ENCODE measurements at places on chromosomes 3 and 15.

DNA sequence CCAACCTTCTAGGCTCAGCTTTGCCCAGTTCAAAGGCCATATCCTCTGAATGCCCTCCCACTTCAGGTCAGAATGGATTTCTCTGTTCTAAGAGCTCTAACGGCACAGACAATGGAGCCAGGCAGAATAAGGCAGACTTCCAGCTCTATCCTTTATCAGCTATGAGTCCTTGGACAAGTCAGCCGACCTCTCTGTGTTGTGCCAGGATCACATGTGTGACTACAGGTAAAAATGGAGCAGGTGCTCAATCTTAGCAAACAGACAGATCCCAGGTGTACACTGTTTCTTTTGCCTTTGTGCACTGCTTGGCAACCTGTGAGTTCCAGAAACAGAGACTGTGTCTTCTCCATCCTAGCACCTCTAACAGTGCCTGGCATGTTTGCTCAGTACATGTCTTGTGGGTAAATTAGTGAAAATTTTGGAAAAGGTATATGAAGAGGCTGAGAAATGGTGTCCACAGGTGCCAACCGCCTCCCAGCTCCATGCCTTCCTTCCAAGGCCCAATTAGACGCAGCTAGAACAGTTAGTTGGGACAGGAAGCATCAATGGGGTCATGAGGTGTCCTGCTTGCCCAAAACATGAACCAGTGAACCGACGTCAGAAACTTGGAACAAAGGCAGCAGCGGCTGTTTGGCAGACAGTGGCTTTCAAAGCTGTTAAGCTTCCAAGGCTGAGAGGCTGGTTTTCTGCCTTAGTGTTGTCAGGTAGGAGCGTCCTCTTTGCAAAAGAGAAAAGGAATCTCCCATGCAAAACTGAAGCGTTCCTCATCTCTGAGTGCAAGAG, 28.7 kb downstream of the TLE3 start:
- no peak for DNase-seq

DNA sequence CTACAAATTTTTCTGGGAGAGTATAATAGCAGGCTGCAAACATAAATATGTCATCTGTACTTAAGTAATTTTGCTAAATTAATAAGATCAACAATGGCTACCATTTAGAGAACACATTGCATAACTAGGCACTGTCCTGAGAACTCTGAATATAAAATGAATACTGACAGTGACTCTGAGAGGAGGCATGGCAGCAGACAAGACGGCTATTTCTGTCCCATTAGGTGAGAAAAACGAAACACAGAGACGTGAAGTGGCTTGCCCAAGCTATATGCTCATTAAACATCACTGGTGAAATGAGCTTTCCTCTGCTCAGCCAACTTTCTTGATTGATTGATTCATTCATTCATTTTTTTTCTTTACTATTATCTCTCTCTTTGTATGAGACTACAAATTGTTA, 384.3 kb downstream of the PTPRG start:
- no peak for DNase-seq

DNA sequence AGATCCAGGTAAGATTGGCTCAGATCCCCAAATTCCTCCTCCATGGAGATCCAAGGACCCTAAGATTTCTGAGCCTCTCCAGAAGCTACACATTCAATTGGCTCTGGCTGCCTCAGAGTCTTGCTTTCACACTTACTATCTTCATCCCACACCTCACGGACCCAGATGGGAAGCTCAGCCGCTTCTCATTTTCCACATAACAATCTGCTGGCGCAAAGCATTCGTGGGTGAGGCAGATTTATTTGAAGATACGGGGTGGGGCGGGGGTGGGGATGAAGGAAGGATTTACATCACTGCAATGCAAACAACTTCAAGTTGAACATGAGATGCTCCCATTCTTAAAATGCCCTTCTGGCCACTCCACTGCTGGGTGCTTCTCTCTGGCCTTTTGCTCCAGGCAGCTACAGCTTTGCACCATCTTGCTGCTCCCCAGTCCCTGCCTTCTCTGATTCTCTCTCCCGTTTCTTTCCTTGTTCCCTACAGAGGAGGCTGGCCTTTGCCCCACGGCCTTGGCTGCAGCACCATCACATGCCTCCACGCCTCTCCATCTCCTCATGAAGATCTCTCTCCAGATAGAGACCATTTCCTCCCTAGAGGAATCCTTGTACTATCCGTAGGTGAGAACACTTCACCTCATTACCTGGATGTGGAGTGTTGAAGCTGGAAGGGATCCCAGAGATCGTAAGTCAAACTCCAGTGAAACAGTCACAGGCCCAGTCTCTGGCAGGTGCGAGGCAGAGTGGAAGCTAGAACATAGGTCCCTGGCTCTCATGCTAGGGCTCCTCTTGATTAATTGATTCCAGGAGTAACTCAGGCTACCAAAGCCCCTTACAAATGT, 175.9 kb downstream of the RPLP1 start:
- no peak for DNase-seq

DNA sequence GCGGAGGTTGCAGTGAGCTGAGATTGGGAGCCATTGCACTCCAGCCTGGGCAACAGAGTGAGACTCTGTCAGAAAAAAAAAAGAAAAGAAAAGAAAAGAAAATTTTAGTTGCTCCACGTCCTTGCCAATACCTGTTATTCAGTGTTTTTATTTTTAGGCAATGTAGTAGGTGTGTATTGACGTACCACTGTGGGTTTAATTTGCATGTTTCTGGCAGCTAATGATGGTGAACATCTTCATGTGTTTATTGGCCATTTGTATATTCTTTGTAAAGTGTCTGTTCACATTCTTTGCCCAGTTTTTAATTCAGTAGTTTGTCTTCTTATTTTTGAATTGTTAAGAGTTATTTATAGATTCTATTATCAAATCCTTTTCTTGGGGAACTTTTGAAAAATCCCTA, 38.1 kb upstream of the GCSAM start:
- no peak for DNase-seq

GRCh38 chr3:103388214-103388613, 953.4 kb downstream of the ZPLD1 start:
- DNase-seq: no peak

- DNase-seq: no peak
These were observed 10.9 kb upstream of the GOLGA8B start for GRCh38 chr15:34594361-34594760.

GRCh38 chr15:64412216-64412615, 24.6 kb downstream of the TRIP4 start:
- DNase-seq: no peak

- DNase-seq: no peak
These were observed 37.2 kb downstream of the CCK start for GRCh38 chr3:42228796-42229195.

- DNase-seq: no peak
These were observed 246.0 kb upstream of the NAALADL2 start for GRCh38 chr3:174613173-174613572.

- DNase-seq: no peak
These were observed 310.7 kb downstream of the RORA start for GRCh38 chr15:60918234-60918959.

DNA sequence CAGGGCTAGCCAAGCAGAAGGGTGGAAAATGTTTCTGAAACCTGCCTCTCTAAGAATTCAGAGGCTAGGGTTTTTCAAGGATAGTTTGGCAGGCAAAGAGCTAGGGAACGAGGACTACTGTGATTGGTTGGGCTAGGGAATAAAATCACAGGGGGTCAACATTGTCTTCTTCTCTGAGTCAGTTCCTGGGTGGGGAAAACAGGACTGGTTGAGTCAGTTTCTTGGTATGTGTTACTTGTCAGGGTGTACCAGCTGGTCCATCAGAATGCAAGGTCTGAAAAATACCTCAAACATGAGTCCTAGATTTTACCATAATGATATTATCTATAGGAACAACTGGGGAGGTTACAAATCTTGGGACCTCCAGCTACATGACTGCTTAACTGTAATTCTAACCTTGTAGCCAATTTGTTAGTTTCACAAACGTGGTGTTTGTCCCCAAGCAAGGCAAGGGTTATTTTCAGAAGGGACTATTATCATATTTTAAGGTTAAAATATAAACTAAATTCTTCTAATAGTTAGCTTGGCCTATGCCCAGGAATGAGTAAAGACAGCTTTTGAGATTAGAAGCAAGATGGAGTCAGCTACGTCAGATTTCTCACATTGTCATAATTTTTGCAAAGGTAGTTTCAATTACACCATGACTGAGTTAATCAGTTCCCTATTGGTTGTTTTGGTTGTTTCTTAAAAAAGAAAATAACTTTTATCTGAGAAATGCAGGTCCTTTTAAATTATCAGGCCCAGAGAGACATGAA, 231.5 kb downstream of the ALCAM start:
- no peak for DNase-seq

GRCh38 chr3:134374105-134374790, at the start of gene AMOTL2:
Gene AMOTL2, minus strand, starts transcription at chr3:134374447. Its CDS starts 3,014 bp downstream, at chr3:134371433.
- no peak for DNase-seq

- no peak for DNase-seq
These were observed 38.3 kb upstream of the ARHGEF3 start for GRCh38 chr3:56839784-56840715.

DNA sequence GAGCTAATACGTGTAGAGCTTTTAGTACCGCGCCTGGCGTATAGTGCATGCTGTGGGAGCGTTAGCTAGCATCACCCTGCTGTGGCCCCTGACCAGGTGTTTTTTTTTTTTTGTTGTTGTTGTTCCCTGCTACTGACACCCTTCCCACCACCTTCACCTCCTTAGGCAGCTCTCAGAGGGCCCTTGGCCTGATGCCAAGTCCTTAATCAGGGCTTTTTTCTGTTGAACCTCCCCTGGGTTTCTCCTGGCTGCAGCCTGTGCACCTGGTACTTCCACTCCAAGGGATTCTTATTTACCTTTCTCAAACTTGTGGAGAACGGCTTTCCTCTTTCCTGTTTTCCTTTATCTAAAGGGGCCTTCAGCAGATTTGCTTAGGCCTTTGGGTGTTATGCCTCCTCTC, 53.3 kb downstream of the SLC7A14 start:
- DNase-seq: no peak

GRCh38 chr15:48451241-48451640, 120.0 kb downstream of the DUT start:
- no peak for DNase-seq

DNA sequence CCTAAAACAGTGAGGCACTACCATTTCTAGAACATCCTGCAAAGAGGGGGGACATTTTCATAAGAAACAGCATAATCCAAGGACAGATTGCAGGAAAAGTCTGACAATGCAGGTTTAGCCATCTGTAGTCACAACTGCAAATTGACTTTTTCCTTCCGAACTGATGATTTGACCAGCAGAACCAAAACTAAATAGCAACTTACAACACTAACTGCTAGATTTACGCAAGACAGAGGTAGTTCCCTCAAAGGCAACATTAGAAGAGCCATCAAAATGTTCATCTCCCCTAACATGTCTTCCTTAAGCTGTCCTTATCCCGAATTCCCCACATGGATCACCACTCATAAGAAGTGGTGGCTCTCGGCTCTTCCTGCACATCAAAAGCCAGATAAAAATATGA, 129.6 kb downstream of the GADL1 start:
- DNase-seq: no peak

- no peak for DNase-seq
These were observed 70.5 kb upstream of the LIPC start for GRCh38 chr15:58361273-58361759.

DNA sequence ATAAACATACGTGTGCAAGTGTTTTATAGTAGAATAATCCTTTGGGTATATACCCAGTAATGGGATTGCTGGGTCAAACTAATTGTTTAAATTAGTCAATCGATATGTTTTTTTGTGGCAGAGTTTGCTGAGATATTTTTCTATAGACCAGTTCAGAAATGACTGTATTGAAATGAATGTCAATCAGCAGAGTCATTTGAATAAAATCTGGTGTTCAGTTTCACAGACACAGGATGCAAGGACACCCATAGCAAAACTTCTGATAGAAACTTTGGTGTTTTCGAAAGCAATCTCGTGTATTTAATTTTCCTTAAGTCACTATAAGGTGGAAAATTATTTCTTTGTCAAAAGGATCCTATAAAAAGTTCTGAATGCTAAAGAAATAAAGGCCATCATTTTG, 434.4 kb downstream of the RAP2B start:
- DNase-seq: no peak

DNA sequence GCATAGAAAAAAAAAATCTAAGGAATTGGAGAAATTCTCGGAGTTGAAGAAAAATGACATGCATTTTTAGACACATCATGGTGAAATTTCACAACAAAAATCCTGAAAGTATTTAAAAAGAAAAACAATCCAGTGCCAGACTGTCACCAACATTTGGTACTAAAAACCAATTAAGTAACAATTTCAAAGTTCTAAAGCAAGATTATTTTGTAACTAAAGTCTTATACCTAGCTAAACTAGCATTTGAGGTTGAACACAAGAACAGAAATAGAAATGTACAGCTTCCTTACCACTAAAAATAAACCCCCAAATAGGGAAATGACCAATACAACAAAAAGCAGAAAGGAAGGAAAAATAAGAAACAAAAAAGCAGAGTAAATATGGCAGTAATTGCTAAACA, 11.9 kb downstream of the TOMM70 start:
- DNase-seq: no peak

DNA sequence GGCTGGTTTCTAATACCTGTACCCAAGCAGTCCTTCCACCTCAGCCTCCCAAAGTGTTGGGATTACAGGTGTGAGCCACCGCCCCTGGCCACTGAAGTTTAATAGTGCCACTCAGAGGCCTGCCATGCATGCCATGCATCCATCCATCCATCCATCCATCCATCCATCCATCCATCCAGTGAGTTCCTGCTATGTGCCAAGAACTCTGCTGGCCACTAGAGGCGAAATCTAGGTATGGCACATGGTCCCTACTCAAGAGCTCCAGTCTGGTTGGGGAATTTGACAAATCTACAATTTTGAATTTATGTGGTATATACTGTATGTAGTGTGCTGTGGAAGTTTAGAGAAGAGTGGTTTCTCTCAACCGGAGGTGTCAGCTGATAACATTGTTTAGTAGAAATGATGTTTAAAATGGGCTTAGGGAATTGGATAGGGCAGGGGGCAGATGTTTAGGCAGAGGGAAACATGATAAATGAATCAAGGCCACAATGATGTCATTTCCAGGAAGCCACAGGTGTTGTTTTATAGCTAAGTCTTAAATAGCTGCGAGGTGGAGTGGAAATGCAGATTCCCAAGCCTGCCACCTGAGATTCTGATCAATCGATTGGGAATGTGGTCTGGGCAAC, 384.4 kb upstream of the C2CD4B start:
- no peak for DNase-seq
